ENCODE measurements at places on chromosomes 2 and 18.

GRCh38 chr2:222989431-222989830 lies 62.6 kb upstream of the KCNE4 start:
- DNase-seq, result no peak

DNA sequence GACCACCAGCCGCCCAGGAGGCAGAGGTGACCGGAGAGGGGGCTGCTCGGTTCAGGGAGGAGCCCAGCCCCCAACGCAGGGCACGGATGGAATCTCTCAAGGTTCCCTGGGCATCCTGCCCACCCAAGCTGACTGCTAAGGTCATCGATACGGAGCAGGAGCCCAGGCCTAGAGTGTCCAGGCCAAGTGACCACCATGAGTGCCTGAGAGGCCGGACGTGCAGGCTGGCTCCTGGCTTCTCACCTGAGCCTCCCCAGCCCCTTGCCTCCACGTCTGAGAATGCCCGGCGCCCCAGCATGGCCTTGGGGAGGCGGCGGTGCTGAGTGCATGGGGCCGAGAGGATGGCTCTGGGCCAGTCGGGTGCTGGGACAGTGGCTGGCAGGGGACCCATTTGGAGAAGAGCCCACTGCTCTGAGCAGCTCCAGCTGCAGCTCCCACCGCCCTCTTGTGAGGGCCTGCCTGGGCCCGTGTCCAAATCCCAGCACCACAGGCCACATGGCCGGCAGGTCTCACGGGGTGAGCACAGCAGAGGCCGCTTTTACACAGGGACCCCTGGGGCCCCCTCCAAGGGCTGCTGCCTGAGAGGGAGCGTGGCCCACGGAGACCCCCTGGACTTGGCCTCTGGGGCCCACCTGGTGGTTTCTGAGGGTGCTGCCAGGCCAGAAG lies 102.8 kb upstream of the CTDP1 start:
- DNase-seq, result peak; percentile 47

DNA sequence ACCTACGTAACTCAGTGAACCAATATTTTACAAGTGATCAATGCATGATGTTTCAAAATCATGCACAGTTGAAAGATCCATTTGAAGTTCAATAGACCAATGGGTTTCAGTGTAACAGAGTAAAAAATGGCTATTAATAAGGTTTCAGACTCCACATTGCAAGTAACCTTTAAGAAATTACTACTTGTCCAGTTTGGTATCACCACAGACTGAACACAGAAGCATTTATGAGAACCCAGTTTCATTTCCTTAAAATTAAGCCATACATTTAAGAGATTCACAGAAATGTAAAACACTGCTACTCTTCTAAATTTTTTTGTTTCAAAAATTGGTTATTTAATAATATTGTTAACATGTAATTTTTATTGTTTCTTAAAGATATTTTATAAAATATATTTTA lies 98.9 kb upstream of the CHRNA1 start:
- DNase-seq, result no peak

DNA sequence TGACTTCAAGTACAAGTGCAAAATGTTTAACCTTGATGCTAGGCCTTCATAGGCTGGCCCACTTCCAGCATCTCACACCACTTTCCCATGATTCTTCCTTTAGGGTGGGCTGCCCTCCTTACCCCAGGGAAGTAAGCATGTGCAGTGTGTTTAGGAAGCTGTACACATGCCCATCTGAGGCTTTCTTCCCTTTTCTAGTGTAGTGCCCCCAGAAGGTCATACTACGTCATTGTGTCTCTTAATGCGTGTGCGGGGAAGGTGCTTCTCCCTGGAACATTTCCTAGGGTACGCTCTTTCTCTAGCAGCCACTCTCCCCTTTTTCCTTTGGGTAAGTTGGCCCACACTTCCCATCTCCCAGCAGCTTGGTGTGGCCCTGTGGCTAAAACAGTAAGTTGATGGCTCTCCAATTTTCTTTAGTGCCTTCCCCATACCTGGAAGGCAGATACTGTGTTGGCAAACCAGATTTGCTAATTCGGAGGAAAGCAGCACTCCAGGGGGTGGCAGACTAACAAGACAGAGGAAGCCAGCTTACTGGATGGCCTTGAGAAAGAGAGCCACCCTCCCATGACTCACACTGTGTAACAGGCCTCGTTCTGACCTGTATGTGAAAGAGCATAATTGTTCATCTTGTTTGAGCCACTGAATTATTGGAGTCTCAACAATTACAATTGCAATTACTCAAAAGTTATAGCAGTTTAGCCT lies 1.1 kb upstream of the SULT6B1 start:
- DNase-seq, result peak; percentile 36

GRCh38 chr2:23915327-23915726 lies 11.6 kb downstream of the ATAD2B start:
- no peak for DNase-seq

- DNase-seq, result no peak
Measured at GRCh38 chr18:52992041-52992440, 652.0 kb downstream of the DCC start.

- DNase-seq, result no peak
Measured at GRCh38 chr2:239165206-239165831, 235.5 kb downstream of the HDAC4 start.

DNA sequence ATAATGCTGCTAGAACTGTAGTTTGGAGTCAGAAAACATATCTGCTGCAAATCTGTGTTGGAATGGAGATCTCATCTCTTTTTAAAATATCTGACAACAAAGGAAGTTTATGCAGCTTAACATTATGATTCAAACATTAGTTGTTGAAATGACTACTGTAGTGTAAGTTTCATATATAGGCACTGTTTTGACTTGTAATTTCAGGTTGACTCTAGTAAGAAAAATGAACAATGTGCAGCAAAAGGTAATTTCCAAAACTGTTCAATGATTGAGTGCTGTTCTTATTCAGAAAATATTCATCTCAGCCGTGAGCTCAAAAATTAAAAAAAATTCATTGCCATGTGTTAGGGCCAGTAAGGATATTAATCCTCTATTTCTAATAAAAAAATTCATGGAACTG lies 48.5 kb downstream of the CCDC138 start:
- no peak for DNase-seq

DNA sequence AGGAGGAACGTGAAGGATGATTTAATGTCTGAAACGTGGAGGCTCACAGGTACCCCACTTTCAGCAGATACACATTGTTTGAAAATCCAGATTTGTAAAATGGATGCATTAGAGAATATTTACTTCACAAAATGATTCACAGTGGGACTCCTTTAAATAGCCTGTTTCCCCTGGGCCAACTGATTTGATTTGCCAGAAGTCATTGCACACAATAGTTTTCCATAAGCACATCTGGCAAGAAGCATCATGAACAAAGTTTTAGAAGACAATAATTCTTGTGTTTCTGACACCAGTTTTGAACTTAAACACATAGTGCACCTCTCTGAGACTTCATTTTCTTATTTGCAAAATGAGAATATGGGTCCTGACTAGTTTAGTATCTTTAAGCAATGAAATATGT lies 451.4 kb upstream of the SLC14A2 start:
- no peak for DNase-seq

DNA sequence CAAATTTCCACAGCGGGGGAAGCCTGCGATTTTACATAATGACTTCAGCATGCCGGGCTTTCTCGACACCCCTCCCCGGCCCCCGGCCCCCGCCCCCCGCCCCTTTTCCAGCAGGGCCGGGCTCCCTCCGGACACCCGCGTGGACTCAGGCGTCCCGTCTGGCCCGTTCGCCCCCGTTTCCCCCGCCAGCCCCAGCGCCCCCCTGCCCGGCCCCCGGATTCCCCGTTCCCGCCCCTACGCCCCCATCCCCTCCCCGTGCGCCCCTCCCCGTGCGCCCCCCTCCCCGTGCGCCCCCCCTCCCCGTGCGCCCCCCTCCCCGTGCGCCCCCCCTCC lies 456 bp upstream of the NFATC1 start:
- DNase-seq, result no peak

DNA sequence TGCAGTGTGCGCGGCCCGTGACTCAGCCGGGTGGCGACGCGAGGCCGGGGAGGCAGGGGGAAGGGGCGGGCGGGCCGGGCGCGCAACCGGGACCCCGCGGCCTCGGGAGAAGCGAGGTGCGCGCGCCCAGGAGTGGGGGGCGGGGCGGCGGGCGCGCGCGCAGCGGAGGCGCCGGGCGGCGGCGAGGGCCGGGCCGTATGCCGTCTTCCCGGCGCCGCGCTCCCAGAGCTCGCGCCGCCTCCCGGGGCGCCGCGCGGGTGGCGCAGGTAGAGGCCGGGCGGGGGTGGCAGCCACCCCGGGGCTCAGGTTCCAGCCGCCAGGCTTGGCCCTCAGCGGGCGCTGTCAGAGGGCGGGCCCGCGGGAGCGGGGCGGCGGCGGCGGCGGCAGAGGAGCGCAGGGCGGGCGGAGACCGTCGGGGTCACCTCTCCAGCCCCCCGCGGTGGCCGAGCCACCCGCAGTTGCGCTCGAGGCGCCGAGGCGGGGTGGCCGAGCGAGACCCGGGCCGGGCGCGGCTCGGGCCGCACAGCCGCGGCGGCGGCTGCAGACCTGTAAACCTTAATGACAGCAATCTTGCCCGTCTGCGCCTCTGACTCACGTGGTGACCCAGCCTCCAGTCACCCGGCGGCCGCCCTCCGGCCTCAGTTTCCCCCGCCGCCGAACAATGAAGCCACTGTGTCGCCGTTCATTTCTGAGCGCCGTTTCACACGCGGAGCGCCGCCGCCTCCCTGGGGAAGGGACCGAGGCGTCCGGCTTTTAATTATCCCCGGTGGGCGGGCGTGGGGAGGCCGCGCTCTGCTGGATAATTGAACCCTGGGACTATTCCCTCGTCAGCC lies 25.3 kb upstream of the SMAD7 start:
- DNase-seq, result peak; percentile 58

- no peak for DNase-seq
Measured at GRCh38 chr2:69946351-69947324, 14.8 kb downstream of the ASPRV1 start.

GRCh38 chr2:22282220-22282619 lies 1102.8 kb upstream of the KLHL29 start:
- DNase-seq, result no peak

GRCh38 chr2:237862528-237862895 lies 3.1 kb downstream of the RAMP1 start:
- DNase-seq, result no peak

- DNase-seq, result no peak
Measured at GRCh38 chr2:49175831-49176230, 21.5 kb upstream of the FSHR start.

GRCh38 chr18:48741866-48742265 lies 203.0 kb downstream of the CTIF start:
- no peak for DNase-seq

- DNase-seq, result peak; percentile 18
Measured at GRCh38 chr2:36553683-36554082, 44.3 kb downstream of the FEZ2 start.

- DNase-seq, result peak; percentile 37
Measured at GRCh38 chr2:76998704-76999103, 523.5 kb downstream of the LRRTM4 start.

DNA sequence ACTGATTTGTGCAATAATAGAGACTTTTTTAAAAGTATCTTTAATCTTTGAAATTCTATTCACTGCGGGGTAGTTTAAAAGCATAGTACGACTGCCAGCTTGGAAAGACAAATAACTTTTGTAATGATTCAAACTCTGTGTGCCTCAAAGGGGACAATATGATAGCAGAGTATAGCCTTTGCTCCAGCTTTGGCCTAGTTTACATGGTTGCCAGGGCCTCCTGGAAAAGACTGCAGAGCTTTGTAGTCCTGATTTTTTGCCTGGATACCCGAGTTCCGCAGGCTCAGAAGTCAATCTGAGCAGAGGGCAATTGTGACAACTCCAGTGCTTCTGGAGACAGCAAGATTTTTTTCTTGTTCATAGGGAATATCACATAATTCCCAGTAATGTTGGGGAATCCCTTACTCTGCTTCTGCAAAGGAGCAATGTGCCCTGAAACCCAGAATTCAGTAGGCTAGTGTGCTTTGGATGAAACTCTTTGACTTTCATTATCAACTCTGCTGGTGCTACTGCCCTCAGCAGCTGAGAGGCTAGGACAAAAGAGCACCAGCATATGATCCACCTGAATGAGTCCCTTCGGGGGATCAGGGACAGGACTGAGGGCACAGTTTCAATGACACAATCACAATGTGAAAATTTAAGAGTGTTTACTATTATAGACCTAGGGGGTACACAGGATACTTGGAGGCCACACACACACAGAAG lies 768.1 kb downstream of the TMEM182 start:
- no peak for DNase-seq

DNA sequence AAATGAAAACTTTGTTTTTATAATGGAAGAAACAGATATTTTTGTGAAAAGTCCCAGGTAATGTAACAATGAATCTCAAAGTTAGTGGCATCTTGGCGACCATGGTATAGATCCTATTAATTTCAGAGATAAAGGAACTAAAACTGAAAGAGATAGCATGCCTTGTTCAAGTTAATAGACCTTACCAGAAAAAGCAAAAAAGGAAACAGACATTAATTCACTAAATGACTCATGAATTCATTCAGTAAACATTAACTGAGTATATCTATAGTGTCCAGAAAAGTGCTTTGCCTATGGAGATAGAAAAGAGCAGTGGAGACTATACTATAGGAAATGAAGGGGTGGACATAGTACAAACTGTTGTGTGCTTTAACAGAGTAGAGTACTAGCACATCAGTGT lies 763.3 kb downstream of the TRIB2 start:
- no peak for DNase-seq

GRCh38 chr2:96095116-96095636 lies 21.2 kb downstream of the ADRA2B start:
- DNase-seq, result no peak

DNA sequence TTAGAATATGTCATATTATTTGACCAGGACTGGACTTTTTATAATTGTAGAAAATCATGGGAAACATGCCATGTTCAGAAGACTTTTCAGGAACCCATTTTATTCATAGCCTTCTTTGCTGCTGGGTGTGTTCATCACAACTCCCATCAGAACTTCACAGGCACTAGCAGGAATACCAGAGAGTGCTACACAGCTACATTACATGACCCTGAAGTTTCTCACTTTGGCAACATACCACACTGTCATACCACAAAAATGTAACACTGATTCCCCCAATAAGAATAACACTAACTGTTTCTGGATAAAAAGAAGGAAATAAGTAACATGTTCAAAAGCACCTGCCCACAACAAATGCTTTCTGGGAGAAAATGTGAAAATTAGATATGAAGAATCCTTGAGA lies 405.4 kb downstream of the CDH2 start:
- DNase-seq, result no peak

DNA sequence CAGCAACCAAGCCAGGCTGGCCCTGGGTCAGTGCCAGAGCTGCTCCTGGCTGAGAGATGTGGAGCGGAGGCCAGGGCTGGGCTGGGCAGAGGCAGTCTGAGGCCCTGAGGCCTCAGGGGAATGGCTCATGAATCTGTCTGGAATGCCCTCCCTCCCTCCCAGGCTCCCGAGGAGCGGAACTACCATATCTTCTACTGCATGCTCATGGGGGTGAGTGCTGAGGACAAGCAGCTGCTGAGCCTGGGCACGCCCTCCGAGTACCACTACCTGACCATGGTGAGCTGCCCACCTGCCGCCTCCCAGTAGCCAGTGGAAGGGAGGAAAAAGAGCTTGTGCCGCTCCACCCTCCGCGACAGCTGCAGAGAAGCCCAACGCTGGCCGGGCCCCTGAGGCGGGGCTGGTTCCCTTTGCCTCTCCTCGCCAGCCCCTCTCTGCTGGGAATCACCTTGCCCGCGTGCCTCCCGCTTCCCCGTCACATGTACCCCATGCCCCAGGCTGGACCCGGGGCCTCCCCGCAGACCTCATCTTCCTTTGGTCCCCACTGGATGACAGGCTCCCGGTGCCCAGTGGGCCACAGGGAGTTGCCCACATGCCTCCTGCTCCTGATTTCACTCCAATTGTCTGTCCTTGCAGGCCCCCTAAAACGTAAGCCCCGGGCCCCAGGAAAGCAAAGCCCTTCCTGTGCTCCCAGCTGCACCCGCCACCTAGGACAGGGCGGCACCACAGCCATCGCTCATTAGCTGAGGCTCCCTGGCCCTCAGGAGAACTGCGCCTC lies 41.1 kb downstream of the MYO7B start:
- DNase-seq, result peak; percentile 62

Data from muscle of back (tissue), 13 donors.